ENCODE measurements at places on chromosomes 13 and 19.

GRCh38 chr13:78022164-78022877, 103.7 kb upstream of the EDNRB start:
- no peak for DNase-seq

DNA sequence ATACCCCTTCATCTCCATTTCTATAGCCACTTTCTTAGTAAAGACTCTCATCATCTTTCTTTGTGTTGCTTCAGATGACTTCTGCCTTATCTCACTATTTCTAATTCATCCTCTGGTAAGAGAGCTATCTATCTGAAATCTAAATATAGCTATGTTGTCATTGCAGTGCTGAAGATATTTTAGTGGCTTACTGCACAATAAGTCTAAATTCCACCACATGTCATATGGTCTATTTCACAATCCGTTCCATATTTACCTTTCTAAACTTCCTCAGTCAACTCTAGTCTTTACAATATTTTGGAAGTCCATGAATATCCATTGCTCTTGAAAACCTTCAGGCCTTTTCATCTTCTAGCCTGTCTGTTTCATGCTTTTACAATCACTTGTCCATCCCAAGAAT, 465.1 kb upstream of the SLC10A2 start:
- no peak for DNase-seq

DNA sequence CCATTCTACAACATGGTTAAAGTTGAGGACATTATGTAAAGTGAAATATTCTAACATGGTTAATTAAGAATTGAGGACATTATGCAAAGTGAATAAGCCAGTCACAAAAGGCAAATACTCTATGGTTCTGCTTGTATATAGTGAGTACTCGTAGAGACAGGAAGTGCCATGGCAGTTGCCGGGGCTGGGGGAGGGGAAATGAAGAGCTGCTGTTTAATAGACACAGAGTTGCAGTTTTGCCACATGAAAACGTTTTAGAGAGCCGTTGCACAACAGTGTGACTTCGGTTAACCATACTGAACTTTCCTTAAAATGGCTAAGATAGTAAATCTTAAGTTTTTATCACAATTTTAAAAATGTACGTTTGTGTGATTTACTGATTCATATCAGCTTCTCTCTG, 176.9 kb downstream of the SHISA2 start:
- DNase-seq, result no peak

DNA sequence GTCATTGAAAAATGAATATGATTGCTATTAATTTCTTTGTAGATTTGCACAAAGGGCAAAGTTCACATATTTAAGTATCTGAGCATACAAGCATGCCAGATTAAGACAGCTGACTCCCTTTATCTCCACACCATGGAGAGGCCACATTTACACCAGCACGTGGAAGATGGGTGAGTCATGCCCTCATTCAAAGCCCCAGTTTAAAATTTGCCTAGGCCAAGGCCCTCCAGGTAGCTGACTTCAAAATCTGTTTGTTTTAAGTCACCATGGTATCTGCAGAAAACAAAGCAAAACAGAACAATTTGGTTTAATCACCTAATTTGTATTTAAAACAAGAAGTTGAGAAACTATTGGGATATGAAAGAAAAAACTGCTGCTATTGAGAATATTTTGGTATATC, 109.2 kb downstream of the ESD start:
- no peak for DNase-seq

DNA sequence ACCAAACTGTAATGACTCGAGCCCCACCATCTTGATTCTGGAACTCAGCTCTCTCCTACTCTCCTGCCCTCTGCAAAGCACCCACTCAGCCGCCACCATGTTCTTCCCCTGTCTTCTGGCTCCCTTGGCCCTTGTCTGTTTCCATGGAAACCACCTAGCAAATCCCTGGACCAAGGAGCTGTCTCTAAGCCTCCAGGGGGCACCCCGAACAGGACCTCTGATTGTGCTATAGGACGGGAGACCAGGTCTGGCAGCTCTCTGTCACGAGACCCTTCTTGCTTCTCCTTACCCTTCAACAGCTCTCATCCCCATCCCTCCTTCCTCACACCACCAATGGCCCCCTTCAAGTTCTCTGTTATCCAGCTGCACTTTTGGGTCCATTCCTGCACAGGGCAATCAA, 277.7 kb upstream of the ZNF507 start:
- peak; percentile 10 for DNase-seq

GRCh38 chr19:6890401-6890913, 3.1 kb downstream of the ADGRE1 start:
- DNase-seq, result no peak

GRCh38 chr13:27534981-27535380, 84.6 kb upstream of the MTIF3 start:
- no peak for DNase-seq

DNA sequence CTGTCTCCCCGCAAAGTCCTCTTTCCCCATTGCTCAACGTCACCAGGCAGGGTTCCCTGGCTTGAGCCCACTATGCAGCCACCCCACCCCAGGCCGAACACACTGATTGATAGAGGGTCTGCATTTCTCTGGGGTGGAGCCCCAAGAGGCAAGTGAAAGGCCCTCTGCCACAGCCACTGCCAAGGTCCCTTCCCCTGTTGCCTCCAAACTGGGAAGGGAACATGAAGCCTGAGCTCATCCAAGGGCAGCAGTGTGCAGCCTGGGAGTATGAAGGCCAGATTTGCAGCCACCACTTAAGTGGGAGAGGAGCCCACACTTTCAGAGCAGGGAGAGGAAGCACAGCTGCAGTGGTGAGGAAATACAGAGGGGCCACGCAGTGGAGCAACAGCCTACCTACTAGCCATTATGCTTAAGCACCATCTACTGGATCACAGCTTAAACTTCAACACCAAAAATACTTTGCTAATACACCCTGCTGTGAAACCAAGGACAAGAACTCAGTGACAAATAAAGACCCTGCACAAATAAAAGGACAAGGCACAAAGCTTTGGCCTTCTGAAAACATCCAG, 48.6 kb downstream of the UBL3 start:
- no peak for DNase-seq

- DNase-seq, result no peak
These were observed 36.1 kb downstream of the TBC1D4 start for GRCh38 chr13:75445717-75446499.

GRCh38 chr13:31092646-31093045, 69.1 kb downstream of the HSPH1 start:
- DNase-seq, result no peak

DNA sequence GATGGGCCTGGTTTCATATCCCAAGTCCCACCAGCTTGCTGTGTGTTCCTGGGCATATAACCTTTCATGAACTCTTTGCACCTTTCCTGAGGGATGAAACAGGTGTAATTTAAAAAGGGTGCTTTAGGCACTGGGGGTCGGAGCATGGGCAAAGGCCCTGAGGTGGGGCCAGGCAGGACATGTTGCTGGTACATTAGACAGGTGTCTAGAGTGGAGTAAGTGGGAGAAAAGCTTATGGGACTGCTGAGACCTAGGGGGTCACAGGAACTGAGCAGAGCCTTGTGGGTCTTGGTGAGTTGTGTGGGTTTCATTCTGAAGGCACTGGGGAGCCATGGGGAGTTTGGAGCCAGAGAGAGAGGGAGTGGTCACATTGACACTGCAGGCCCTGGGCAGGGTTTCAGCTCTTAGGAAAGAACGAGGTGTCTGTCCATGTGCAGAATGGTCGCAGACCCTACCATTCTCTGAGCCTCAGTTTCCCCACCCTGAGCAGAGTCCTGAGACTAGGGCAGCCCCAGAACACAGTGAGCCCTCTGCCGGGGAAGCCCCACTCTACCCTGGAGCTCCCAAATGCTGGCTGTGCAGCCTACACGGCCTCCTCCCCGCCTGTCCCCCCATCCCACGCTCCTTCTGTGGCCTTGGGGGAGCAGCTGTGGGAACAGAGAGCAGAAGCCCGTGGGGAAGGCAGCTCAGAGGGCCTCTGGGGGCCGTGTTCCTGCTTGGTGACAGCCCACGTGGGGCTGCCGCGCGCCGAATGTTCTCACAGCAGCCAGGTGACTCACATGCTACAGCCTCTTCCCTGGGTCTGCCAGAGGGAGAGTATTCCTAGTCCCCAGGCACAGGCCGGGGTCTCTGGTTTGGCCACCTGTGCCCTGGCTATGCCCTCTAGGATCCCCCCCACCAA, 7.3 kb upstream of the HOMER3 start:
- DNase-seq, result no peak

GRCh38 chr13:42279080-42279479, 7.1 kb downstream of the AKAP11 start:
- DNase-seq, result no peak

DNA sequence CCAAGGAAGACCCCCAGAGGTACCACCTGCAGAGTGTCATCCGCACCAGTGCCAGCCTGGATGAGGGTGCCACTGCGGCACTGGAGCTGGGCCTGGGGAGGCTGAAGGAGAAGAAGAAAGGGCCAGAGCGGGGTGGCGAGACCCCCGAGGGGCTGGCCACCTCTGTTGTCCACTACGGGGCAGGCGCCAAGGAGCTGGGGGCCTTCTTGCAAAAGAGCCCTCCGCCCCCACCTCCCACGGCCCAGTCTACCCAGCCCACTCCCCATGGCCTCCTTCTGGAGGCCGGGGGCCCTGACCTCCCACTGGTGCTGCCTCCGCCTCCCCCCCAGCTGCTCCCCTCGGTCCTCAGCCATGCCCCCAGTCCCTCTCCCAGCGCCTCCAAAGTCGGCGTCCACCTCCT, 5.4 kb downstream of the PRR12 start:
- no peak for DNase-seq

DNA sequence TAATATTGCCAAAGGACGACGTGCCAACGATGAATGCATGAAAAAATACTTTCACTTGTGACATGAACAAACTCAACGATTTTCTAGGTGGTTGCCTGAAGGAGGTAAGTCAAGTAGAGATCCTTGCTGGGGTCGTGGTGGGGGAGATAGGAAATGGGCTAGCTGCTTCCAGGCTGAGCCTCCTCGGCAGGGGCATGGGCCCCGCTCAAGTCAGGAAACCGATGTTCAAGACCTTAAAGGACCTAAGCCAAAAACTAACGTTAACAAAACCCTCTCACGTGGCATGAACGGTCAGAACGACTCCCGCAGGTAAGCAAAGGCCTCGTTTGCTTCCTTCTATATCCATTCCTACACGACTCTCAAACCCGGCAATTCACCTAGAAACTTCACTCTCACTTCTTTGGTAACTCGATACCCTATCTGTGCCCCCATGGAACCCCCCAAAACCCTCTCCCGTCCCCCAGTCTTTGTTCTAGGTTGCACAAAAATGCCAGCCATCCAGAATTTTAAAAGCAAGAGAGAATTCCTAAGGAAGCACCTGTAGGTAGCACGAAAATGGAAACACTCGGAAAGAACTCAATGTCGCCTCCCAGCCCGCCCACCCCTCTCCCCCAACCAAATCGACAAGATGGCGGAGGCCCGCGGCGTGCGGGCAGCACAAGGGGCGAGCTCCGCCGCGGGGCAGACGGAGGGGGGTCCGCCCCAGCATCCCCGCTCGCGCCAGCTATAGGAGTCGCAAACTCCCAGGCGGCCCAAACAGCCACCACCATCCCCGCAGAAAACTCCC, 13.6 kb downstream of the ACP4 start:
- DNase-seq, result no peak

GRCh38 chr19:47438793-47439220, 19.5 kb upstream of the MEIS3 start:
- DNase-seq, result no peak

- DNase-seq, result no peak
These were observed 468.7 kb downstream of the TSHZ3 start for GRCh38 chr19:30880551-30880950.

GRCh38 chr19:16070366-16070990, 5.8 kb upstream of the TPM4 start:
- no peak for DNase-seq

- DNase-seq, result no peak
These were observed 32.2 kb upstream of the DOCK9 start for GRCh38 chr13:99009987-99010551.

DNA sequence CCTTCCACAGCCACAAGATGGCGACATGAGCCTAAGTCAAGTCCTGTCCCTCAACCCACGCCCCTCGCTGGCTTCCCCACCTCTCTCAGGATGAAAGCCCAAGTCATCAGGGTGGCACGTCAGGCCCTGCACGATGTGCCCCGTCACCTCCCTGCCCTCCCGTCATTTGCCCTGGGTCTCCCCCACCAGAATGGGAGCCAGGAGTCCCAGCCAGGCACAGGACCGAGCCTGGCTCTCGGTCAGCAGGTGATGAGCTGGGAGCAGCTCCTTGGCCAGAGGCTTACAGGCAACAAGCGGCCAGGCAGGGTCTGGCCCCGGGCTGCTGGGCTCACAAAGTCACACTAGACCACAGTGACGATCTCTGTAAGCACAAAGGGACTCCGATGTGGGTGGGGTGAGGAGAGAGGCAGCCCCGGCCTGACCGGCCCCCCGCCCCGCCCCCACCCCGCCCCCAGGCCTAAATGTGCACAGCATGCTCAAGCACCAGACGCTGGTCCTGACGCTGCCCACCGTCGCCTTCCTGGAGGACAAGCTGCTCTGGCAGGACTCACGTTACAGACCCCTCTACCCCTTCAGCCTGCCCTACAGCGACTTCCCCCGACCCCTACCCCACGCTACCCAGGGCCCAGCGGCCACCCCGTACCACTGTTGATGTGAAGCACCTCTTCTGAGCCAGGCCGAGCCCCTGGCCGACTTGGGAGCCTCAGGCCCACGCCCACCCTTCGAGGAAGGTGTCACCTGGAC, 7.3 kb downstream of the MRPL4 start:
- peak; percentile 88 for DNase-seq

DNA sequence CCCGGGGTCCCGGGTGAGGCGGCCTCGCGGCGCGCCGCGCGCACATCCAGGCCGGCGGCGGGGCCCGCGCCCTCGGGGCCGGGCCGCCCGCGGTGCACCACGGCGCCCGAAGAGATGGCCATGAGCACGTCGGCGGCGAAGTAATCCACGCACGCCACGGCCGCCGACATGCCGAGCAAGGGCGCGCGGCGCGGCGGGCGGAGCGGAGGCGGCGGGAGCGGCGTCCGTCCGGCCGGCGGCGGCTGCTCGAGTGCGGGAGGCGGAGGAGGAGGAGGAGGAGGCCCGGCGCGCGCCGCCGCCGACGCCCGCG, at the start of gene KLF16:
TSS of gene KLF16 (minus strand) at position 252 of the 310 bp plus-strand sequence. CDS start at position 170, 82 bp downstream.
- DNase-seq, result no peak

GRCh38 chr13:72144636-72145035, 277.6 kb upstream of the DACH1 start:
- no peak for DNase-seq

All from SK-N-DZ (cell line).